ENCODE measurements at places on chromosomes 3 and 15. TPM values are rescaled to one million over a fixed set of nuclear protein-coding genes. Genes with fewer than 3 reads are reported as not detected.

SLCO2A1 gene
- total RNA-seq = 1.5 TPM

CHRFAM7A gene
- total RNA-seq = 0.38 TPM

CYP11A1 gene
- 0.66 TPM for total RNA-seq

CCR8 gene
- total RNA-seq = 1.8 TPM

TM6SF1 gene
- 2.9 TPM for total RNA-seq

RAD18 gene
- total RNA-seq = 14.5 TPM

DNA sequence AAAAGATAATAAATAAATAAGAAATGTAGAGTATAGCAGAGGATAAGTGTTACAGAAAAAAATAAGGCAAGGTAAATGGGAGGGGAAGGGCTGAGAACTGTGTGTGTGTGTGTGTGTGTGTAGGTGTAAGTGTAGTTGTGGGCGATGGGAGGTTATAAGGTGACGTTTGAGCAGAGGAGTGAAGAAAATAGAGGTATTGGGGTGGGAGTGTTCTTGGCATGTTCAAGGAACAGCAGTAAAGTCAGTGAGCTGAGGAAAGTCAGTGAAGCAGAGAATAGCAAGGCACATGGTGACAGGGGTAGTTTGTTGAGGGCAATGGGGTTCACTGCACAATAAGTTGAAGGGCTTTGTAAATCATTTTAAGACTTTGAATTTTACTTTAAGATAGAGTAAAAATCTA, 30.9 kb upstream of the ZNF148 start:
- no peak overlapping the region for H3K27ac ChIP-seq
- no peaks in the 10 kb centered on the region for H3K4me1 ChIP-seq
- no peak overlapping the region for H3K4me3 ChIP-seq

GRCh38 chr15:80999623-81000036, 1.1 kb upstream of the TLNRD1 start:
- peak; percentile 49 for DNase-seq
- H3K27ac ChIP-seq = peak overlapping the region; percentile 98
- H3K4me3 ChIP-seq = peak overlapping the region; percentile 71
- peaks cover 17% of the 10 kb centered on the region for H3K4me1 ChIP-seq

GRCh38 chr3:3577823-3578222, 221.4 kb upstream of the LRRN1 start:
- DNase-seq = no peak
- no peaks in the 10 kb centered on the region for H3K36me3 ChIP-seq
- no peaks in the 10 kb centered on the region for H3K27me3 ChIP-seq
- no peaks in the 10 kb centered on the region for H3K4me1 ChIP-seq
- H3K4me3 ChIP-seq = no peak overlapping the region

- H3K27ac ChIP-seq = no peak overlapping the region
- DNase-seq = no peak
- H3K4me3 ChIP-seq = no peak overlapping the region
- no peaks in the 10 kb centered on the region for H3K36me3 ChIP-seq
These were observed 1393.6 kb downstream of the SI start for GRCh38 chr3:163684651-163685050.

GRCh38 chr15:69997813-69998212, 99.9 kb downstream of the TLE3 start:
- H3K36me3 ChIP-seq = no peaks in the 10 kb centered on the region
- H3K4me3 ChIP-seq = no peak overlapping the region
- no peaks in the 10 kb centered on the region for H3K27me3 ChIP-seq
- H3K27ac ChIP-seq = no peak overlapping the region
- no peaks in the 10 kb centered on the region for H3K4me1 ChIP-seq

- no peak overlapping the region for H3K27ac ChIP-seq
- no peaks in the 10 kb centered on the region for H3K36me3 ChIP-seq
- no peaks in the 10 kb centered on the region for H3K4me1 ChIP-seq
- no peak overlapping the region for H3K4me3 ChIP-seq
These were observed 107.1 kb upstream of the FHIT start for GRCh38 chr3:61358364-61358763.

DNA sequence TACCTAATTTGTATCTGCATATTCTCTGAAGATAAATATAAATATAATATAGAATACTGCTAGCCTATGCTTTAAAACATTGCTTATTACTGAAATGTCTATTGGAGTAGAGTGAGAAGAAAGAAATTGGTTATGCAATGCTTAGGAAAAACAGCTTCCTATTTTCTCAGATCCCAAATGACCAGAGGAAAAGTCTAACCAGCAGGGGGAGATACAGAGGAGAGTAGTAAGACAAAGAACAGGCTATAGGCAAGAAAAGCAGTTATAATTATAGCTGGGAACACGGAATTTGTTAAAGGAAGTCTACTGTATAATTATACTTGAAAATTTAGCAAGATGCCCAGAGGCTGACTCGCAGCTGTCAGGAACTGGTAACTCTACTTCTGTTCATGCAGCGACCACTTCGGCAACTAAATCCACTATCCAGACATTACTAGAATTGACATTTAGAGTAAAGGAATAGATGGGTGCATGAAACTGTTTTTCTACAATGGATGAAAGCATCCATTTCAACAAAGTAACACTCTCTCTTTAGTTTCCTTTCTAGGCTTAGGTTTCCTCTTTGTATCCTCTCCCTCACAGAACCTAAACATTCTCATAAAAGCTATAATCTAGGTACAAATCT, 97.2 kb downstream of the TBC1D5 start:
- H3K27ac ChIP-seq = no peak overlapping the region
- DNase-seq = peak; percentile 24
- H3K27me3 ChIP-seq = no peaks in the 10 kb centered on the region
- H3K36me3 ChIP-seq = no peaks in the 10 kb centered on the region

DNA sequence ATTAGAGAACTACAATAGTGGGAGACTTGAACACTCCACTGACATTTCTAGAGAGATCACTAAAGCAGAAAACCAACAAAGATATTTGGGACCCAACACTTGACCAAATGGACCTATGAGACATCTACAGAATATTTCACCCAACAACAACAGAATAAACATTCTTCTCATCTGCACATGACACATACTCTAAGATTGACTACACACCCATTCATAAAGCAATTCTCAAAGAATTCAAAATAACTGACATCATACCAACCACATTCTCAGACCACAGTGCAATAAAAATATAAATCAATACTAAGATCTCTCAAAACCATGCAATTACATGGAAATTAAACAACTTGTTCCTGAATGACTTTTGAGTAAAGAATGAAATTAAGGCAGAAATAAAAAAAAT, 473.7 kb downstream of the LPP start:
- H3K4me1 ChIP-seq = no peaks in the 10 kb centered on the region
- DNase-seq = no peak
- no peaks in the 10 kb centered on the region for H3K27me3 ChIP-seq
- no peak overlapping the region for H3K4me3 ChIP-seq
- H3K36me3 ChIP-seq = no peaks in the 10 kb centered on the region

- H3K4me3 ChIP-seq = no peak overlapping the region
- no peaks in the 10 kb centered on the region for H3K36me3 ChIP-seq
- no peaks in the 10 kb centered on the region for H3K4me1 ChIP-seq
- DNase-seq = no peak
- no peak overlapping the region for H3K27ac ChIP-seq
These were observed 116.2 kb upstream of the PLAAT1 start for GRCh38 chr3:193124861-193125260.

- no peaks in the 10 kb centered on the region for H3K27me3 ChIP-seq
- no peaks in the 10 kb centered on the region for H3K4me1 ChIP-seq
- H3K4me3 ChIP-seq = no peak overlapping the region
These were observed 64.2 kb upstream of the CMSS1 start for GRCh38 chr3:99753268-99753975.

GRCh38 chr3:167091226-167091625, 288.9 kb downstream of the ZBBX start:
- H3K4me1 ChIP-seq = no peaks in the 10 kb centered on the region
- H3K4me3 ChIP-seq = no peak overlapping the region
- H3K27ac ChIP-seq = no peak overlapping the region
- DNase-seq = no peak

DNA sequence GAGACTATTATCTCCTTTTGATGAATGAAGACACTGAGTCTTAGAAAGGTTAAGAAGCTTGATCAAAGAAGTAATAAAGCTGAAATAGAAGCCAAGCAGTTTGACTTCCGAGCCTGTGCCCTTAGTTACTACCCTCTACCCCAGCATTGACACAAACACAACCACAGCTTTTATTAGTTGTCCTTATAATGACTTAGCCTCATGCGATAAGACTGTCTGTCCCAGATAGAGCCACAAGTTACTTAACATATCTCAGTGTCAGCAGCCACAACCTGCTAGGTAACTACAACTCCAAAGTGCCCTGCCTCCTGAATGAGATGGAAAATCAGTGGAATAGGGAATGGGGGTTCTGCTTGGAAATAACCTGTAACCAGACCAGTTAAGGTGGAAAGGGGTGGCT, 781.6 kb upstream of the CFAP20DC start:
- no peaks in the 10 kb centered on the region for H3K27me3 ChIP-seq
- peaks cover 2% of the 10 kb centered on the region for H3K4me1 ChIP-seq
- no peak for DNase-seq
- H3K36me3 ChIP-seq = no peaks in the 10 kb centered on the region

DNA sequence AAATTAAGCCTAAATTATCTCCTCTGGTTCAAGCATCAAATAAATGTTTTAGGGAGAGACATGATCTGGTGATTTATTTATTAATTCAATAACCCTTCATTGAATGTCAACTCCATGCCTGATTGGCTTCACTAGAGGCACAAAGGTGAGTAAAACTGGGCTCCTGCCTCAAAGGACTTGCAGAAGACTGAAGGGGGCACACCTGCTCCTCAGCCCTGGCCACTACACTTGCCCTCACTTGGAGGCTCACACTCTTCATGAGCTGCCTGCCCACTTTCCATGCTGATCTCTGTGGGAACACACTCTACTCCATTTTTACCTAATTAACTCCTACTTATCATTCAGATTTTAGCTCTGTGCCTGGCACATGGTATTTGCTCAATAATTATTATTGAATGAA, 84.4 kb upstream of the KCNMB2 start:
- H3K27me3 ChIP-seq = no peaks in the 10 kb centered on the region
- no peak for DNase-seq
- H3K36me3 ChIP-seq = no peaks in the 10 kb centered on the region
- no peak overlapping the region for H3K4me3 ChIP-seq
- no peak overlapping the region for H3K27ac ChIP-seq
- H3K4me1 ChIP-seq = no peaks in the 10 kb centered on the region

DNA sequence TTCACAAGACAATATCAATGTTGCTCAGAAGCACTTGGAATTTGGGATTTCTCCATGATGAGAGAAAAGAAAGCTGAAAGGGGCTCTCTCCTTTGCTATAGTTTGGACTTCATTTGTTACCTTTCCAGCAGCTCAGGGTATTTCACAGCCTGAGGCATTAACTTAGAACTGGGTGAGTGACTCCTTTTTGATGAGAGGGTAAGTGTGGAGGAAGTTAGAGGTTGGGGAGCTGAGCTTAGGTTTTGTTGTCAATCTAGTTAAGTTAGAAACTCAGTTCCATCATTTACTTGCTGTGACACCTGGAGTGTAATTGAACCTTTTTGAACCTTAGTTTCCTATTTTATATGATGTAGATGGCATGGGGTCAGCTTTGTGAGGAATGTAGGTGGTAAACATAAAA, 359.1 kb downstream of the PDCD6IP start:
- H3K36me3 ChIP-seq = no peaks in the 10 kb centered on the region
- H3K4me3 ChIP-seq = no peak overlapping the region
- no peak for DNase-seq
- peak overlapping the region; percentile 4 for H3K27ac ChIP-seq
- no peaks in the 10 kb centered on the region for H3K27me3 ChIP-seq

DNA sequence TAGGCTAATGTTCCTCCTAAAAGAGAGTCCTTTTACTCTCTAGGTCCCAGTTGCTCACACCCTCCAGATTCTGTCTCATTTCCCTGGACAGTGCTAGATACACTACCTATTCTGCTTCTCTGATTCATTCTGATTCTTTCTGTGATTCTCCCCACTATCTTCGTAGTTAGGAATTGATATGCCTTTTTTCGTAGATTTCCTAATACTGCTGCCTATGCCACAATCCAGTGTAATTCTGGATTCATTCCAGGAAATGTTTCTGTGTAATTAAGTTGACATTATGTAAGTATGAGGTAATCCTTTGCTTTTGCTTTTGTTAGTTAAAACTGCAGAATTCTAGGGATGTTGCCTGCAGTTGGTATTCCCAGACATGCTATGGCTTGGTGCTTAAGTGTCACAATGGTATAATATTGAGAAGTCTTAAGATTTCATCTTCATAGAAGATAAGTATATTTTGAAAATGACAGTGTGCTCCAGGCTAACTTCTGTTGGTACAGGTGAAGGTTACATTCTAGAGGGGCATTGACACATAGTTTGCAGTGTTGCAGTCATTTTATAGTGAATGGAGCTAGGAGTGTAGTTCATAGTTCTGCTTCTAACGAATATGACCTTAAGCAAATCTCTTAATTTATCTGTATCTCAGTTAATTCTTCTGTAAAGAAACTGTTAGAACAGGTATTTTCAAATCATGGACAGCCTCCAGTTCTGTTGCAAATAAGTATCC, 54.3 kb downstream of the RIOX2 start:
- no peaks in the 10 kb centered on the region for H3K27me3 ChIP-seq
- H3K4me1 ChIP-seq = no peaks in the 10 kb centered on the region
- no peak overlapping the region for H3K4me3 ChIP-seq
- no peak overlapping the region for H3K27ac ChIP-seq
- no peak for DNase-seq

GRCh38 chr3:61901496-61901895, 340.1 kb downstream of the PTPRG start:
- DNase-seq = no peak
- no peak overlapping the region for H3K4me3 ChIP-seq
- H3K36me3 ChIP-seq = no peaks in the 10 kb centered on the region

DNA sequence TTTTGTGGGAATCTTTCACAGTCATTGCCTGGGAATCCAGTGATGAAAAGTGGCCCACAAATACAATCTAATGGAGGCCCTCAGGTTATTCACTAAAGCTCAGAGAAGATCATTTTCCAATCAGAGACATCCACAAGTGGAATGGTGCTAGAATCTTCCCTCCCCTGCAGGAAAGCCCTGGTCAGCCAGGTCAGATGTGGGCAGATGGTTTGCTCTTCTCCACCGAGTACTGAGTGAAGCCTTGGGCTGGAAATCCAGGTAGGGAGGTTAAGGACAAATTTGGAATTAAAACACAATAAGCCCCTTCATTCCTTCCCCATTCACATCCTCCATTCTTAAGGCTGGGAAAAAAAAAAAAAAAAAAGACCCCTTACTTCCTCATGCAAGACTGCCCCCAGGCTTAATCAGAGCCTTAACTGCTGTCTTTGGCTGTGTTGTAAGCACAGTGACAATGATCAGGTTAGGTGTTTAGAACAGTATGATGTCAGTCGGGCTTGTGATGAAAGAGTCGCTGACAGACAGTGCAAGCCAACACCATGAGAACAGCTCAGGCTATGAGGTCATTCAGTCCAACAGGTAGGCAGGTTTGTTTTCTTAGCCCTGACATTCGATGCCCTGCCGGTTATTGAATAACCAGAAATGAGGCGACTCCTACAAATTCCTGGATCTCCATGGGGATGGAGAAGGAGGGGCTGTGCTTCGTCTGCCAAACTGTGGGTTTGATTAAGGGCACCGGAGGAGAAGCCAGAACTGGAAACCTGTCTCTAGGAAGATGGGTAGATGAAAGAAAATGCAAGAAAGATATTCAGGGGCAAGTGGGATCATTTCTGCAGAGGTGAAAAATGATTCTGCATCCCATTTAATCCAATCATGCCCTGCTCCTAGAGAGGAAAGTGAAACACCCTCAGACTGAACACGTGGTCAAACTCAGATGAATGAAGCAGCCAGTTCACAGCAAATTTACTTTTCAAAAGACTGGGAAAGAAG, 23.5 kb upstream of the HES1 start:
- no peak overlapping the region for H3K27ac ChIP-seq
- H3K27me3 ChIP-seq = no peaks in the 10 kb centered on the region
- no peaks in the 10 kb centered on the region for H3K36me3 ChIP-seq
- no peak overlapping the region for H3K4me3 ChIP-seq

- H3K4me1 ChIP-seq = peaks cover 34% of the 10 kb centered on the region
- peaks cover 5% of the 10 kb centered on the region for H3K36me3 ChIP-seq
These were observed 725 bp upstream of the SCAMP2 start for GRCh38 chr15:74873756-74874424.
